HEK293T (cell line): ENCODE measurements at places on chromosomes 3 and 15.
A peak's percentile ranks its signal among the peaks of the same experiment; 100 is the strongest.

DNA sequence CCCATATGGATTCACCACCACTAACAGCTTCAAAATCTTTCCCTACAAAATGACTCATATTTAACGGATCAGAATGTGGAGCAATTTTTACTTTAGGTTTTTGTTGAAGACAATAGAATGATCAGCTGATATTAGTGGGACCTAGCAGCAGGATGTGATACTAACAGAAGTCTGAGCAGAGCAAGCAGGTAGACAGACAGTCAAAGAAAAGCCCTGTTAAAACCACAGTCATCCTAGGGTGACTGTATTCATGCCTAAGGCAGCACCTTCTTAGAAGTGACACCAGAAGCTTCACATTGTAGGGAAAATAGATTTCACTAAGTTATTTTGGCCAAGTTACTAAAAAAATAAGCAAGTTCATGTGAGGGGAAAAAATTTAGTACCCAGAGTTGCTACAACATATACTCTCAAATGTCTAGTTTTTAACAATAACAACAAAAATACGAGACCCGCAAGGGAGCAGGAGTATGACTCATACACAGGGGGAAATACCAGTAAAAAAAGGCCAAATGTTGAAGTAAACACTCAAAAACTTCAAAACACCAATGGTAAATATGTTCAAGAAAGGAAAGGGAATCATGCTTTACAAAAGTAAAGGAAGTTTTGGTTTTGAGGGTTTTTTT, 590.9 kb downstream of the EPHA3 start:
- DNase-seq, result no peak

- peak; percentile 56 for DNase-seq
Measured at GRCh38 chr15:86231864-86232721, 152.4 kb downstream of the AGBL1 start.

DNA sequence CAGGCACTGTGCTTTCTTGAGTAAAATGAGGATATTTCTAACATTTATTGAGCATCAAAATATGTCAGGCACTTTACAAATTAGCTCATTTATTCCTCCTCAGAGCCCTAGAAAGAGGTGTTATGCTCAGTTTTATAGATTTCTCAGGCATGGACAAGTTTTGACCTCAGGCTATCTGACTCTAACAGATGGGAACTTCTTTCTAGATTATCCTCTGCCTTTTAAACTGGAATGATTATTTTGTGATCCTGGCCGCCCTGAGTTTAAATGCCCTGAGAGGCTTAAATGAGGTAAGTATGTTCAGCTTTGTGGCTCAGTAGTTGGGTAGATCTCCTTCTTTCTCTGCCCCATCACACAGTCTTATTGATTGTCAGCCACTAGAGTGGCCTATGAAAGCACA, 32.3 kb upstream of the ATP1B3 start:
- no peak for DNase-seq

- no peak for DNase-seq
Measured at GRCh38 chr15:57554812-57555179, 36.9 kb upstream of the MYZAP start.

DNA sequence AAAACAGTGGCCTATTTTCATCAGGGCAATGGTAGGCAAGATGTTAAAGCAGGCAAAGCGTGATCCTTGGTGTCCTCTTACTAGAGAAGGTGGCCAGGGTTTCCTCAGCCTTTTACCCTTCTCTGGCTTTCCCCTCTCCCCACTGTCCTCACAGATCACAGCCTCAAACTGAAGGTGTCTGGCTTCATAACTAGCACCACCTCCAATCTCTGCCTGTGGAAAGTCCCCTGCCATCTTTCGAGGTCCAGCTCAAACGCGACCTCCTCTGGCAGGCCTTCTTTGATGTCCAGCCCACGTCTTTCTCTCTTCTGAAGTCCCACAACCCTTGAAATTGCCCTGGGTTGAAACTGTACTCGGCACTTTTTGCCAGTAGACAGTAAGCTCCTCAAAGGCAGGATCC, 35.9 kb downstream of the CYP19A1 start:
- no peak for DNase-seq

DNA sequence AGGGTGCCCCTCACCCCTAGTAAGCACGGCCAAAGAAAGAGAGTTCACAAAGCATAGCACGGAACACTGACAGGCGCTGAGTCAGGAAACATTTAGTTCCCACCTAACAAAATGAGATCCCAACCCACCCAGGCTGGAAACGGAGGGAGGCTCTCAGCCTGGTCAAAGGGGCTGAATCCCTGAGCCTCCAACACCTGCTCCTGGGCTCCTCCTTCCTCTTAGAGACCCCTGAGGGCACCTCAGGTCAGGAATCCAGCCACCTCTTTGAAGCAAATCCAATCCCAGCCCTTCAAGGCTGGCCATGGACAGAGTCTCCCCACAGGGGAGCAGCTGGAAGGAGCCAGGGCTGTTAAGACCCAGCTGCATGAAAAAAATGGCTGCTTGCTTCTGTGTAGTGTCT, 154.4 kb upstream of the HES1 start:
- DNase-seq, result no peak
